Stimulated activated naive CD8-positive, alpha-beta T cell treated with anti-CD3 and anti-CD28 coated beads, Interleukin-15, Interleukin-2, amounts not matched to agents 100 U/mL and 50 U/mL, for 24 hours (primary cell): ENCODE measurements at places on chromosomes 5 and 9.

DNA sequence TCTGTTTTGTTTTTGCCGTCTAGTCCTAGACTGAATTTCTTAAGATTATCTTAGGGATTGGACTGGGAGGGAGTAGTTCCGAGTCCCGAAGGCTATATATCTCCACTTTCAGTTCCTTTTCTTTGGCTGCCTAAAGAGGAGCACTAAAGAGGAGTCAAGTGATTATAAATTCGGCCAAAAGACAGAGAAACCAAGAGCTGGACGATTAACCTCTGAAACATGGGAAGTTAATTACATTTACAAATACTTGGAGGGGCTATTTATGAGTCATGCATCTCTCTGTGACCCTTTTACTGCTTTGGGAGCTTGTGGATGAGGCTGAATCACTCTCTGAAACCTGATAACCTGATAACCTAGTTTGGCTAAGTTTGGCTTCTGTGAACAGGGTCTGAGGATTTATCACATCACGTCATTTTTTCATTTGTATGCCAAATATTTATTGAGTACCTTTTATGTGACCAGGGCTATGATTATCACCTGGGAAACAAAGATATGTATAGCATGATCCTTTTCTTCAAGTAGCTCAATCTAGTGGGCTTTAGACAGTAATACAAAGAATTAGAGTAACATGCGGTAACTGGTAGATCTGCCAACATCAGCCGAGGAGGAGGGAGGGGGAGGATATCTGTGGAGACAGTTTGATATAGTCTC lies 180.9 kb downstream of the CD180 start:
- DNase-seq = no peak

DNA sequence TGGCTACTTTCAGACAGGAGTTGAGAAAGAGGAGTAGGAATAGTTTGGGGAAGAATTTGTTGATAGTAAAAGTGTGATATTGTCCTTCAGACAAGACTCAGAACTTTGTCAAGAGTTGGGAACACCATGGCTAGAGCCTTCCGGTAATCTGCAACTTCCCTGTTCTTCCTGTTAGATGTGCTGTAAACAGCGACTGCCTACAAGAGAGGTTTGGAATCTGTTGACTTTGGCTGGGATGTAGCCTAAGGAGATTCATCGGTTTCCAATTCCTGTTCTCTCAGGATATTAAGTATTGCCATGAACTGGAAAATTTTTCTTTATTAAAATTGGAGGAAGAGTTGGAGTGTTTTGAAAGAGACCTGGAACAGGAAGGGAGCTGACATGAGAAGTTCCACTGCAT lies 43.9 kb downstream of the ARHGAP26 start:
- DNase-seq = no peak

DNA sequence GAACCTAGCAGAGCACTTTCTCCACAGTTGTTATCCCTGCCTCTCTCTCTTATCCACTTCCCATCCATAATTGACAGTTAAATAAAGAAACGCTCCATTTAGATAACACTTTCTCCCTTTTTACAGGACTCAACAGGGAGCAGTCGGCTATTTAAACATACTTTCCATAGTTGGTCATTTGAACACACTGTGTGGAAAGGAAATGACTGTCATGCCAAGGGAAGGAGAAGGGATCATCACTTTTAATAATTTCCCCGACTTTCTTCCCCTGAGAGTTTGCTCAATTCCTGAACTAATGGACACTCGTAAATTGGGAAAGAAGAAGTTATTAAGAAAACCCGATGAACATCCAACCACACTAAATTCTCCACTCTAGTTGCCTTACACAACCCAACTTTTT lies 400.8 kb upstream of the PTGER4 start:
- DNase-seq = no peak

DNA sequence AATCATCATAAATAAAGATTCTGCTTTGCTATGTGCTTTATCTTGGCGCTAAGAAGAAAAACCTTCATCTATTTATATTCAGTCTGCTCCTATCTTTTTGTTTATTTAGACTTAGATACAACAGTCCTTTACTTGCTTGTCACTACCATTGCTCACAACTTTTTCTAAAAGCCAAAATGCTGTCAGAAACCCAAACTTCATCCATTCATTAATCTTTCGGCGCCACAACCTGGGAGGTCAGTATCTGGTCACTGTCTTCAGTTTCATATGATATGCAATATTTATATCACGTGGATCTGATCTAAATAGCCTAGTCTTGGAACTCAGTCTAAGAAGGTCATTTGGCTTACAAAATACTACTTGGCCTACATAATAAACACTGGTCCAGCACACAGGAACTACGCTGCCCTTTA lies 159.3 kb upstream of the TARS1 start:
- DNase-seq = no peak

DNA sequence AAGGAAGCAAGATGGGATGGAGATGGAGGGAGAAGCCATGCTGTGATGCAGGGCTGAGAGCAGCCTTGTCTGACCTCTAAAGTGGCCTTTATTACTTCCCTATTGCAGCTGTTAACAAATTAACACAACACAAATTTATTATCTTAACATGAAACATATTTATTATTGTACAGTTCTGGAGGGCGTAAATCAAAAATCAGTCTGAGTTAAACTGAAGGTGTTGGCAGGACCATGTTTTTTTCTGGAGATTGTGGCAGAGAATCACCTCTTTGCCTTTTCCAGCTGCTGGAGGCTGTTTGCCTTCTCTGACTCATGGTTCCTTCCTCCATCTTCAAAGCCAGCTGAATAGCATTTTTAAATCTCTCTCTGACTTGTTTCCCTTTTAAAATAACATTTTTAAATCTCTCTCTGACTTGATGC lies 7.2 kb upstream of the MCC start:
- no peak for DNase-seq
